T-cell (primary cell): ENCODE measurements at places on chromosomes 12 and 14.

- H3K27me3 ChIP-seq = no peaks in the 10 kb centered on the region
- no peak overlapping the region for H3K4me3 ChIP-seq
- no peaks in the 10 kb centered on the region for H3K4me1 ChIP-seq
- no peaks in the 10 kb centered on the region for H3K36me3 ChIP-seq
Observed at GRCh38 chr14:47120645-47121044, 469.1 kb upstream of the RPL10L start.

DNA sequence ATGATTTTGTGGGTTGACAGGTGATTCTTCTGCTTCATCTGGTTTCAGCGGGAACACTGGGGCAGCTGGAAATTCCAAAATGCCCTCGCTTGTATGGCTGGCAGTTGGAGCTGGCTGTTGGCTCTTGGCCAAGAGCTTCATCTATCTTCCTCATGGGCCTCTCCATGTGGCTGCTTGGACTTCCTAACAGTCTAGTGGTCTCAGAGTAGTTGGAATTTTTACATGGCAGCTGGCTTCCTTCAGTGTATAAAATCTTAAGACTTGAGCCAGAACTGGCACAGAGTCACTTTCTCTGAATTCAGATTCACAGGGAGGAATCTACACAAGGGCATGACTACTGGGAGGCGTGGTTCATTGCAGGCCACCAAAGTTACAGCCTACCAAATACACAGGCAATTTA, 204.9 kb upstream of the RMST start:
- H3K4me1 ChIP-seq = no peaks in the 10 kb centered on the region
- H3K36me3 ChIP-seq = no peaks in the 10 kb centered on the region
- H3K27ac ChIP-seq = no peak overlapping the region
- peaks cover 3% of the 10 kb centered on the region for H3K27me3 ChIP-seq
- no peak for DNase-seq
- H3K4me3 ChIP-seq = no peak overlapping the region

- no peak overlapping the region for H3K27ac ChIP-seq
- H3K27me3 ChIP-seq = no peaks in the 10 kb centered on the region
- peaks cover 26% of the 10 kb centered on the region for H3K4me1 ChIP-seq
- H3K36me3 ChIP-seq = no peaks in the 10 kb centered on the region
- peak; percentile 25 for DNase-seq
Observed at GRCh38 chr14:71324767-71325272, 417.6 kb downstream of the PCNX1 start.

GRCh38 chr14:39873791-39874190, 441.6 kb upstream of the FBXO33 start:
- no peaks in the 10 kb centered on the region for H3K27me3 ChIP-seq
- no peak overlapping the region for H3K27ac ChIP-seq
- DNase-seq = no peak
- H3K36me3 ChIP-seq = no peaks in the 10 kb centered on the region
- H3K4me1 ChIP-seq = no peaks in the 10 kb centered on the region

DNA sequence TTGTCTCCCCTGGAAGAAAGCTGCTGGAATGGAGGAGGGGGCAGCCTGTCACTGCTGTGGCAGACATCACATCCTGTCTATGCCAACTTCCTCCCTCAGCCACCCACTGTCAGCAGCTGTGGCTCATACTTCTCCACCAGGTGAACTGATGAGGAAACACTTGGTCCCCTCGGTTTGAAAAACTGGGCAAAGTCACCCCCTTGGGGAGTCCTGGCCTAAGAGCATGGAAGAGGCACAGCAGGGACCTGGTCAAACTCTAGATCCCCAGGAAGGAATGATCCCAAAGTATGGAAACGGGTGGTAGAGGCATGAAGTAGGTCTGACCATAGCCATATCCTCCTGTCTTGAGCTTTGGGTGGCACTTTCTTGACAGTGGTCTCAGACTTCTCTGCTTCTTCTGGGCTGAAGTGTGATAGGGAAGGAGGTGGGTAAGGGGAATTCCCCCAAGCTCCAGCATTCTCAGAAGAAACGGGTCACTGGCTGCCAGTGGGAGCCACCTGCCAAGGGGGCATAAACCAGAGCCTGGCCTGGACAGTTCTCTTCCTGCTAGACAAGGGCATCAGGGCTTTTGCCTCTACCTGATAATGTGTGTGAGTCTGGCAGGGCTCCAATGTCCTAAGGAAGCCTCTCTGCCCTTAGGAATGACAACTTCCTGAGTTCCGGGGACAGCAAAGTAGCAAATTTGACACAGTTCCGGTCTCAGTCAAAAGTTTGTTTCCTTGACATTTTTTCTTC, 36.0 kb downstream of the FMNL3 start:
- H3K4me3 ChIP-seq = peak overlapping the region; percentile 15
- peak overlapping the region; percentile 91 for H3K27ac ChIP-seq
- DNase-seq = peak; percentile 57
